ENCODE measurements at places on chromosomes 3 and 15.

GRCh38 chr15:73333001-73333400 is 35.8 kb downstream of the HCN4 start:
- DNase-seq, result no peak

DNA sequence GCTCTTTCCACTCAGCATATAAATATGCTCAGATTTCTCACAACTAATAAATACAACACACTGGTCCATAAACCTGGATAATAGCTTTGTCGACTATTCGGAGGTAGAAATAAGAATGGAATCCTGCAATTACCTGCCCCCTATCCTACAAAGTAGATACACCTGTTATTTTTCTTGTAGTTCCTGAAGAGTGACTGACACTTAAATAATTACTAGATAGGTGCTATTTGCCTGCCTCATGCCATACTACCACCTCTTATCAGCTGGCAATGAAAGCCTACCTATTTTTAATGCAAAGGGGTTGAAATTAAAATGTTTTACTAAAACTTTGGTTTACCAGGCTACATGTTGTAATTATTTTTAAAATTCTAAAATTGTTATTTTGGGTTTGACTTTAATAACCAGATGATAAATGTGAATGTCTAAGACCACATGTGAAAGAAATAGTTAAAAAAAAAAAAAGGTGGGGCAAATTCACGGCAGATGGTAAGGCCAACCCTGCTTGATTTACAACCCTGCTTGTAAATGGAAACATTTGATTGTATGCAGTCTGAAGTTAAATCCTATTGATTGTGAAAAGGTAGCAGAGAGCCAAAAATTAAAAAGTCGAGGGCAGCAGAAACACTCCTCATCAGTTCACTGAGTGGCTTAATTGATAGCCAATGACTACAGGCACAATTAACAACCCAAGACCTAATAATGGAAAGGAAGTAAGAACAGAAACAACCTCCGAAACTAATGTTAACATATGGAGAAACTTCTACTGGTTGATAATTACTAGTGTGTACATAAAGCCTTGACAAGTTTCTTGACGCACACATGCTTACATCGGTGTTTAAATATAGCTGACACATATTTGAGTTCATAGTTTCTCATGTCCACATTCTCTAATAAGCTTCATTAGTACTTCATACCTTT is 8.9 kb downstream of the PEAK1 start:
- DNase-seq, result no peak

DNA sequence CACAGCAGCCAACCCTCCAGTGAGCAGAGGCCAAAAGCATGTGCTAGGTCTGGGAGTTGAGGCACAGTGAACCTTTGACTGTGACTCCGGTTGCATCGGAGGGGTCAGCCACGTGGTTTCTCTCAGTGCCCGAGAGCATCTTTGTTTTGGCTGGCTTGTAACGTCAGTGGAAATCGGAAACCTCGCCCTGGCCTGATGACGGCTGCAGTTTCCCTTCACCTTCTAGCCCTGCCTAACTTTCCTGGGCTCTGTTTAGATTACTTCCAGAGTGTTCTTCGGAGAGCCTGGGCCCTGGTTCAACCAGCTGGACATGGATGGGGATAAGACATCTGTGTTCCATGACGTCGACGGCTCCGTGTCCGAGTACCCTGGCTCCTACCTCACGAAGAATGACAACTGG is 56.6 kb downstream of the MESD start:
- DNase-seq, result no peak

DNA sequence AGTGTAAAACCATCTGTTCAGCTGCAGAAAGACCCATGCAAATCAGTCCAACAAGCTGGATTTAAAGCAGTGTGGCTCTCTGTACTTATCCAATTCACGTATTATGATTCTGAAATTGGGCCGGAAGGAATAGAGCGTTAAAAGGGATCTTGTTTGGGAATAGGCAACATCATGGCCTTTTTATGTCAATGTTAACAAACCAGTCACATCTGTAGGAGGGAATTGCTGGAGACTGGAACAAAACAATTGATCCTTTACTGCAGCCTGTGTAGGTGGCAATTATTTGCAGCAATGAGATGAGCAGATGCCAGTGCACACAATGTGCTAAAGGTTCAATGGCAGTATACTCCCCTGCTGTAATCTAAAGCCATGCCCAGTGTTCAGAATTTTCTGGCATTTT is 887.4 kb upstream of the ROBO1 start:
- no peak for DNase-seq

DNA sequence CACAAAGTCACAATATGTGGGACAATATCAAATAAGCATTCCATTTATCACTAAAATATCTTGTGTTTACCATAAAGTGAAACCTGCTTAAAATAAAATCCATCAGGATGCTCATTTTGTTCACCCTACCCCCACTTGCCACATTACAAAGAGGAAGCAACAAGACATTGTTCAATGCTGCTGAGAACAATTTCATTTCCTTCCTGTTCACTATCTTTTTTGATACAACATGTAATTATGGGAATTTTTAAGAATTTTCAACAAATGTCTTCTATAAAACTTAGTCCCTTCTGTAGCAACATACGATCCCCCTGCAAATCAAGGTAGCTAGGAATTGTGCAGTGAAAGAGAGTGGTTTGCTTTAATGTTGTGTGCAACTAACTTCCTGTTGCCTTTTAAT is 34.9 kb upstream of the GPR160 start:
- DNase-seq, result no peak

GRCh38 chr3:43676441-43676840 is 14.3 kb upstream of the ABHD5 start:
- DNase-seq, result no peak

- DNase-seq, result peak; percentile 63
Measured at GRCh38 chr15:79923079-79923514, 26.3 kb upstream of the MTHFS start.

DNA sequence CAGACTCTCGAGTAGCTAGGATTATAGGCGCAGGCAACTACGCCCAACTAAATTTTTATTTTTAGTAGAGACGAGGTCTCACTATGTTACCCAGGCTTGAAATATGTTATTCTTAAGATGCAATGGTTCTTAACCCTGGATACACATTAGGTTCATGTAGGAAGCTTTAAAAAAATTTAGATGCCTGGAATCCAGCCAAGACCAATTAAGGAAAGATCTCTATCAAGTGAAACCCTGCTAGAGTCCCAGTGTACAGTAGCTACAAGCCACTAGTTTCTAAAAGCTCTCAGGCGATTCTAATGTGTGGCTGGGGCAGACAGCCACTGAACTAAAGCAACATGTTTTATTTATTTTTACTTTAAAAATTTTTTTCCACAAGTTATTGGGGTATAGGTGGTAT is 33.2 kb downstream of the TRIM69 start:
- DNase-seq, result no peak

DNA sequence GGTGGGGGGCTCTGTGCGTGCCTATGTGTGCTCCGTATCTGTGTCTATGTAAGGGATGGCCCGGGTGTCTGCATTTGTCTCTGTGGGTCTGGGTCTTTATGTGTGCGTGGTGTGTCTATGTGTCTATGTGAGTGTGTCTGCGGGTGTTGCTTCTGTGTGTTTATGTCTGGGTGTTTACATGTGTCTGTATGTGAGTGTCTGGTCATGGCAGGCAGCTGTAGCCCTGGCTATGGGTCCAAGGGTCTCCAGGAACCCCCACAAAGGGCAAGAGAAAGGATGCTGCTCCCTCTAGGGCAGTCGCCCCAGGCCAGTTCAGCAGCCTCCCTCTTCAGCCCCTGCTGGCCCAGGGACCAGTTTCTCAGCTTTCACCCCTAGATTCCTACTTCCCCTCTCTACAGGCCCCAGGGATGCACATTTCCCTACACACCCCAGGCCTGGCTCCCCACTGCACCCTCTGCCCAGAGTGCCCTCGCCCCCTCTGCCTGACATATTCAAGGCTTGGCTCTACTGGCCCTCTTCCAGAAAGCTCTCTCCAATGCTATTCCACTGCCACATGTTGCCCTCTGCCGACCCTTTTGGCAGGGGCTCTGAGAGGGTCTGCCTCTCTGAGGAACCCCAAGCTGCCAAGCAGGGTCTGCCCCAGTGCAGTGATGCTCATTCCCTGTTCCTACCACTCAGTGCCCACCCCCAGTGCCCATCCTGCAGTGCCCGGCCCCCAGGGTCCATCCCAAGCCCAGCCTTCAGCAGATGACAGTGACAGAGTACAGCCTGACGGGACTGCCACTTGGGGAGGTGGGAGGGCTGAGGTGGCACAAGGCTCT is 1.0 kb upstream of the MYL3 start:
- no peak for DNase-seq

- no peak for DNase-seq
Measured at GRCh38 chr15:67063689-67064606, 1.5 kb upstream of the SMAD3 start.

DNA sequence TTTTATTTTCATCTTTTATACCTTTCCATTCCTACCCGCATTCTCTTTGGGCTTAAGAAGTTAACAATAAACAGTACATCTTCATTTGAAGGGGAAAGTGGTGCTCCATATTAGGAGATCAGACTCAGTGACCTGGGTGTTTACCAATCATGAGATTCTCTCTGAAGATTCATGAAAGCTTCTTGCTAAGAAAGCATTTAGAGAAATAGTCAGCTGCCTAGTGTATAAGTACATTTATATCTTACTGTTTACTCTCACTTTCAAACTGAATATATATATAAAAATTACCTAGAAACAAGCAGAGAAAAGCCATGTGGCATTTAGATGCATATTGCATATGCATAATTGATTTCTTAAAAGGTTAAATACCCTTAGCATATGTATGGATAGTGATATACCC is 100.5 kb downstream of the KCNH8 start:
- no peak for DNase-seq

- no peak for DNase-seq
Measured at GRCh38 chr15:68389041-68389930, 42.7 kb downstream of the ITGA11 start.

DNA sequence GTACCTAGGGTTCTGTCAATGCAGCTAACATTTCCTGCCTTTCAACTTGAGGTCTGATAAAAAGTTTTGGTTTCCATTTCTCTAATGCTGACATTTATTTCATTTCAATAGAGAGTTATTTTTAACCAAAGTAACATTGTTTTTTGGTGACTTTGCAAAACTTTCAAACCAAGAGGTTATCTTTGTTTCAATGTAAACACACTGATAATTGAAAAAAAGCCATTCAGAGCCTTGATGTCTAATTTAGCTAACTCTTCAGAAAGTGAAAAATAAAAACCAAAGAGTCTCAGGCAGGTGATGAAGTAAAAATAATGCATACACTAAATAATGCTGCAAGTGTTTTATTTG is 9.6 kb upstream of the TIPARP start:
- DNase-seq, result no peak

GRCh38 chr3:150180334-150180733 is 209.6 kb upstream of the PFN2 start:
- no peak for DNase-seq

GRCh38 chr3:196120291-196120951 is 38.5 kb upstream of the TFRC start:
- no peak for DNase-seq

GRCh38 chr15:81529481-81529880 is 155.5 kb upstream of the TMC3 start:
- DNase-seq, result no peak

- no peak for DNase-seq
Measured at GRCh38 chr15:37370941-37371340, 270.6 kb upstream of the MEIS2 start.

DNA sequence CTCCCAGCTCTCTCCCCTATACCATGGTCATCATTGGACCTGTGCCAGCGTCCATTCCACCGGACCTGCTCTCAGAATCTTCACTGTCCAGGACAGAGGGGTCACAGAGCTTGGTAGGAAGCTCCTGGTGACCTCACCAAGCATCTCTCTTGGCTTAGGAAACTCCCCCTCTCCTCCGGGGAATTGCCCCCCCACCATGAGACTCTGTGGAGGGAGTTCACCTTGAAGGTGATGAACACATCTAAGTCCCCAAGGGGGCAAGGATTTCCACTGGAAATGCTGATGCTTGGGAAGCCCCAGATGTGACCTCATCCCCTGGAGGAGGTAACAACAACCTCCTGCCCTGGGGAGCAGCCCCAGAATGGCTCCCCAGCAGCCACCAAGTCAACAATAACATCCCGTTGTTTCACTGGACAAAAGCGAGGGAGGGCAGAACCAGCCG is 3.2 kb downstream of the SEMA7A start:
- no peak for DNase-seq

DNA sequence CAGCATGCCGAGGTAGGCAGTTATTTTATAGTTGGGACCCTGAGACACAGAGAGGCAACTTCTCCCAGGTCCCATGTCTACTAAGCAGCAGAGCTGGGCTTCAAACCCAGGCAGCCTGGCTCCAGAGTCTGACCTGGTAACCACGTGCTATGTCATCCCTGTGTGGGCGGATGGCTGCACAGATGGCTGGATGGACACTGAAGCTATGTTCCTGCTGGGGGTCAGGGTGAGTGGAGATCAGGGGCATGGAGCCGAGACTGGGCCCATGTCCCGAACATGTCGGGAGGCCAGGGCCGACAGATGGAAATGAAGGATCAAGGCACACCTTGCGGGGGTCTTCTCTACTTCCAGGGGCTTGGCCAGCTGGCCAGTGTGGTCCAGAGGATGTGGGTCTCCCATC is 9.3 kb upstream of the FBLN2 start:
- DNase-seq, result no peak

DNA sequence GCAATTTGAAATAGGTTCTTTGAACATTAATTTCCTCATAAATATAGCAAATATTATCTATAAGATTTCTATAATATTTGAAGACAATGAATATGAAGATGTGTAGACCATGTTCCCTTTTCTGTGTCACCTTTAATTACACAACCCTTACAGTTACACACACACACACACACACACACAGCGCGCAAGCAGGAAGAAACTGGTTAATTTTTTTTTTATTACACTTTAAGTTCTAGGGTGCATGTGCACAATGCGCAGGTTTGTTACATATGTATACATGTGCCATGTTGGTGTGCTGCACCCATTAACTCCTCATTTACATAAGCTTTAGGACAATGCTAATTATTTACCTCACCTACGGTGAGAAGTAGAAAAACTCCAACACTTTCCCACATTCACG is 122.9 kb downstream of the TPRG1 start:
- no peak for DNase-seq

- DNase-seq, result no peak
Measured at GRCh38 chr15:28953573-28954195, 67.9 kb downstream of the APBA2 start.

GRCh38 chr3:54909191-54909590 is 18.7 kb downstream of the LRTM1 start:
- DNase-seq, result no peak

- DNase-seq, result no peak
Measured at GRCh38 chr3:58334013-58334321, 1.3 kb downstream of the PXK start.

- DNase-seq, result no peak
Measured at GRCh38 chr3:30614373-30614772, 8.0 kb downstream of the TGFBR2 start.

DNA sequence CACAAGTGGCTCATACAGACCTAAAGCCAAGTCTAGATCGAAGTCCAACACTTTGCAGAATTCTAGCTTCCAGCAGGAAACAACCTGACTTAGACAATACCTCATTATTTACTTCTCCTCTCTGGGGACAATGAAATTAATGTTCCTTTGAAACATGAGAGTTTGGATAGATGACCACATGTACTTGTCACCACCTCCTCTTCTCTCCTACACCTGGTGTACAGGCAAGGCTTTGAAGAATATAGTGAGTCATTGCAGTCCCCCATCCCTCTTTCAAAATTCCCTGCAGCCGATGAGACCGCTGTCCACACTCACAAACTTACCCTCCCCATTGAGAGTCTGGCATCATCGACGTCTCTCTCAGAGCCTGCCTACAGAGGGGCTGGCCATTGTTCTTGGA is 189.0 kb upstream of the HES1 start:
- DNase-seq, result no peak

- no peak for DNase-seq
Measured at GRCh38 chr3:189457201-189457607, 174.0 kb upstream of the TP63 start.

- DNase-seq, result no peak
Measured at GRCh38 chr3:2656806-2657777, 453.1 kb downstream of the IL5RA start.

All from stimulated activated CD4-positive, alpha-beta T cell treated with anti-CD3 and anti-CD28 coated beads, Interleukin-12 subunit alpha, Interleukin-12 subunit beta, amount 100 ng/mL, for 48 hours (primary cell).